Psoas muscle (tissue), 8 donors: ENCODE measurements at places on chromosomes 16 and 17. TPM values are rescaled to one million over a fixed set of nuclear protein-coding genes. Genes with fewer than 3 reads are reported as not detected.

GRCh38 chr16:64459402-64459801 is 662.5 kb downstream of the CDH11 start:
- DNase-seq = no peak

DNA sequence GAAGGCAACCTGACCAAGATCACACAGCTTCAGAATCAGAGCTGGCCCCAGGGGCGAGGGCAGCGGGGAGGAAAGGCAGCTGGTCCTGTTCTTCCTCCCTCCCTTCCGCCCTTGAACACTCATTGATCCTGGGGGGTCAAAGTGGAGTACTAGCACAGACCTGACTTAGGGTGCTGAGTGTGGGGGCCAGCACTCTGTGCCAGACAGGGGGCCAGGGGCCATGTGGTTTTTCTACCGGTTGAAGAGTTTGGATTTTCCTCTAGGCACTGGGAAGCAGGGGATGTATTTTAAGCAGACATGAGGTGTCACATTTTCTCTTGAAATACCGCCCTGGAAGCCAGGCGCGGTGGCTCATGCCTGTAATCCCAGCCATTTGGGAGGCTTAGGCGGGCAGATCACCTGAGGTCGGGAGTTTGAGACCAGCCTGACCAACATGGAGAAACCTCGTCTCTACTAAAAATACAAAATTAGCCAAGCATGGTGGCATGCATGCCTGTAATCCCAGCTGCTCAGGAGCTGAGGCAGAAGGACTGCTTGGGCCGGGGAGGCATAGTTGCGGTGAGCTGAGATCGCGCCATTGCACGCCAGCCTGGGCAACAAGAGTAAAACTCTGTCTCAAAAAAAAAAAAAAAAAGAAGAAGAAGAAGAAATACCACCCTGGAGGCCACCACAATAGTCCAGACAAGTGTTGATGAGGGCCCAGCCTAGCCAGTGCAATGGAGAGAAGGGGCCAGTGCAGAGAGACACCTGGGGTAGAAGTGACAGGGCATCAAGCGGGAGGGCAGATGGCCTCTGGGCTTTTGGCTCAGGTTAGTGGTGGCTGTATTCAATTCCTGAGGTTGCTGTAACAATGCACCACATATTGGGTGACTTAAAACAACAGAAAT is 15.3 kb downstream of the OSBPL7 start:
- DNase-seq = peak; percentile 76

GRCh38 chr16:23902748-23903414 is 67.1 kb downstream of the PRKCB start:
- DNase-seq = no peak

- no peak for DNase-seq
These were observed 17.2 kb downstream of the NTAN1 start for GRCh38 chr16:15038689-15039088.

DNA sequence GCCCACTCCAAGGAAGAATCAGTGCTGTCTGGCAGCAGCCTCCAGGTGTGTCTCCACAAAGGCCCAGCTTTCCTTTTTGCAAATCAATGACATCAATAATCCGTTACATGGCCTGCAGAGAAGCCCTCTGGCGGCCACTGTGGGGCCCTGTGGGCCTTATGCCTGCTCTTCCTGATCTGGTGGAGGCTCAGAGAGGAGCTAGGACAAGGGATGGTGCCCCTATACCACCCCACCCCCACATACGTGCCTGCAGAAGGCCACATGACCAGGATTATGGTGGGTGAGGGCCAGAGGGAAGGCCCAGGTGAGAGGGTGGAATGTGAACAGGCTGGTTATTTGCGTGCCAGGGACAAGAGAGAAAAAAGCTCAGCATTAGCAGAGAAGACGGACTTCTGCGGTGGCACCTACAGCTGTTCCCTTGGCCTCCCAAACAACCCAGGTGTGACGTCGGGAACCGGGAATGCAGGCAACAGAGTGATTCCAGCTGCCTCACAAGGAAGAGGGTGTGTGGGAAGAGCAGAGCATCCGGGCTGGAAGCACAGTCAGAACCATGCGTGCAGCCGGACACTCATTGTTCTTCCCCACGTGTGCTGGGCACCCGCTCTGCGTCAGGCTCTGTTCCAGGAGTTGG is 22.5 kb downstream of the EIF4A3 start:
- no peak for DNase-seq

DNA sequence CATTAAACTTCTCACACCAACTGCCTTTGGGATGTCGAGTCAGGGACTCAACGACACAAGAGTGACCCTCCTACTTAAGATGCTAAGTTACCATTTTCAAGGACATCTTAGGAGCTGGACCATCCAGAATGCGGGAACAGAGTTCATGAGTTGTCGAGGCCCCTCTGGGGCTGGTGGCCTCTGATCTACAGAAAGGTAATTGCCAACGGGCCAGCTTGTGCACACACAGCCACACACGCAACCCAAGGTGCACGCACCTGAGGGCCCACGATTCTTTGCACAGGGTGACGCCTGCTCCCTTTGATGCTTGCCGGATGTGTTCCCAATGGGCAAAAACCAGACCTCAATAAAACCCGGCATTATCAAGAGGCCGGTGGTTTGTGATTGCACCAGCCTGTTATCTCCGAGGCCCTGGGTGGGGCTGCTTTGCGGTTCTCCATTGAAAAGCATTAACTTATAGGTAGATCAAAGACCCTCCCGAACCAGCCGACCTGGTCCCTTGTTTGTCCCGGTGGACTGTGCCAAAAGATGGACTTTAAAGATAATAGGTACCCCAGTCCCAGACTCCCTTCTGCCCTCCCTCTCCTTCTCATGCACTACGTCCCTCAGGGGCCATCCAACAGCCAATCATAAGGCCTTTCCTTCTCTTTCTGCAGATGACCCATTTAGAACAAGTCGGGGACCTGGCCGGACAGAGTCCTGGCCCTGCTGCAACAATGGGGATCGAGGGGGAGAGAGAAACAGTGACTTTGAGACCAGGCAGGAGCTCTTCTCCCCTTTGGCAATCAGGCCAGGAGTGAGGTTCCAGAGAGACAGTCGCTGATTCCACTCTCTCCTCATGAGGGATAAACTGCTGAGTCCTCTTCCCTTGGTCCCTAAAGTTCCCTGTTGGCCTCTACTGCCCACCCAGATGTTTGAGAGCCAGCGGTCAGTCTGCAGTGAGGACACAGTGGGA is 292.5 kb downstream of the SOX9 start:
- no peak for DNase-seq

- DNase-seq = no peak
These were observed 14.1 kb downstream of the AKAP1 start for GRCh38 chr17:57099165-57099564.

GRCh38 chr17:45963283-45963682 is 35.8 kb upstream of the STH start:
- DNase-seq = no peak

- no peak for DNase-seq
These were observed 27.9 kb upstream of the PMFBP1 start for GRCh38 chr16:72199761-72200337.

GRCh38 chr16:66636199-66636598 is 31.7 kb downstream of the CMTM3 start:
- DNase-seq = no peak

DNA sequence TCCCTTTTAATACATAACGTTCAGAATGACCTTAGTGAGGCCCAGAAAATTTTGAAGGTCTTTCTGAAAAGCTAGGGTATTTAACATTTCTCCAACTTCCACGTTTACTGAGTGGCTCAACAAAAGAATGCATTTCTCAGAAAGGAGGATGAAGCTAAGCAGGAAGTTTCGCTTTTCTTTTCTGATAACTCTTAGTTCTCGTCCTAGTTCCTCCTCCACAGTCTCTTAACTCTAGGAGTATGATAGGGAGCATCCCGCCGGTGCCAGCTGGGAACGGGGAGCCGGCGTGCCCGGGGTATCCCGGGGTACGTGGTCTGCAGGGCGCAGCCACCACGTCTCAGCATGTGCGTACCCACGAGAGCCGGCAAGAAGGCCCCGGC is 363 bp downstream of the KARS1 start:
- no peak for DNase-seq

GRCh38 chr16:68346892-68347480 is 36.2 kb downstream of the PRMT7 start:
- no peak for DNase-seq

GRCh38 chr16:85492295-85492864 is 120.7 kb upstream of the GSE1 start:
- DNase-seq = no peak

DNA sequence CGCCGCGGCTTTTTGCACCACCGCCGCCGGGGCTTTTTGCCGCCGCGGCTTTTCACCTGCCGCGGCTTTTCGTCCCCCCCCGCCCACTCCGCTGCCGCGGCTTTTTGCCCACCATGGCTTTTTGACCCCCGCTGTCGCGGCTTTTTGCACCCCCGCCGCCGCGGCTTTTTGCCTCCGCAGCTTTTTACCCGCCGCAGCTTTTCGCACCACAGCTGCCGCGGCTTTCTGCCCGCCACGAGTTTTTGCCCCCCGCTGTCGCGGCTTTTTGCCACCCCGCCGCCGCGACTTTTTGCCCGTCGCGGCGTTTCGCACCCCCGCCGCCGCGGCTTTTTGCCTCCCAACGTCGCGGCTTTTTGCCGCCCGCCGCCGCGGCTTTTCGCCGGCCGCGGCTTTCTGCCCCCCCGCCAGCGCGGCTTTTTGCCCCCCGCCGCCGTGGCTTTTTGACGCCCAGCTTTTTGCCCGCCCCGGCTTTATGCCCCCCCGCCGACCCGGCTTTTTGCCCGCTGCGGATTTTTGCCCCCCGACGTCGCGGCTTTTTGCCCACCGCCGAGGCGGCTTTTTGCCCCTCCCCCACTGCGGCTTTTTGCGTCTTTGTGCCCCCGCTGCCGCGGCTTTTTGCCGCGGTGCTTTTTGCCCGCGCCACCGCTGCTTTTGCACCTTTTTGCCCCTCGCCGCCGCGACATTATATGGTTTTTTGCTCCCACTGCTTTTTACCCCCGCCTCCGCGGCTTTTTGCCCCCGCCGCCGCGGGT is 1343.6 kb downstream of the TP53TG3F start:
- DNase-seq = peak; percentile 26

DNA sequence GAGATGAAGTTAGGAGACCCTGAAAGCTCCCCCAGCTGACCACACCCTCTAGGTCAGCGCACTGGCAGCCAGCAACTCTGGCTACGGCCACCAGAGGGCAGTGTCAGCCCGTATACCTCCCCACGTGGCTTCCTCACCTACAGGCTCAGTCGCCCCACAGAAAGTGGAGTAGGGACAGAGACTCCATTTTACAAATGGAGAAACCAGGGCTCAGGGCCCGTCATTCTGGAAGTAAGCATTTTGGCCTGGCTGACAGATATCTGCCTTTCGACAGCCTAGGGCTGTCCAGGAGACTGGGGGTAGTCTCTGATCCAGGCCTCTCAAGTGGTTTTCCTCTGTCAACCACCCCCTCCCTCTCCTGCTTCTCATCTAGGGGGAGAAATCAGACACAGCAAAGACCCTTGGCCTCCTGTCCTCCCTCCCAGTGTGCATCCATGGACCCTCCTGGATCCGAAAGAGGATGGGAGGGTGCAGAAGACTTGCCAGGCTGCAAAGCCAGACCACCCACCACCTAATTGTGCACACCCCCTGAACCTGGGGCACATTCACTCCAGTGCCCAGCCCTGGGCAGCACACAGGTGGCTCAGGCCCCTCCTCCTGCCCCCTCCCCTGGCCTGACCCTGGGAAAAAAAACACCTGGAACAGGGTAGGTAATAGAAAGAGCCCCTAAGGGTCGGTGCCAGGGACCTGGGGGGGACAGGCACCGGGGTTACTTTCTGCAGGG is 3.8 kb upstream of the HAP1 start:
- DNase-seq = peak; percentile 89

Gene PAGR1
- 11.3 TPM for total RNA-seq

Gene BICDL2
- total RNA-seq = not detected

Gene OTOP2
- total RNA-seq = not detected

Gene TP53TG3
- not detected for total RNA-seq

Gene CCL8
- total RNA-seq = not detected

Gene IL17C
- not detected for total RNA-seq

Gene SALL1
- total RNA-seq = not detected

Gene TBC1D3C
- not detected for total RNA-seq
